Activated naive CD8-positive, alpha-beta T cell treated with anti-CD3 and anti-CD28 coated beads for 36 hours (primary cell): ENCODE measurements at places on chromosomes 4 and X.

GRCh38 chr4:183434264-183434663, 10.2 kb upstream of the CDKN2AIP start:
- DNase-seq = no peak

GRCh38 chr4:56468097-56468422, 643 bp downstream of the SRP72 start:
- peak; percentile 27 for DNase-seq

DNA sequence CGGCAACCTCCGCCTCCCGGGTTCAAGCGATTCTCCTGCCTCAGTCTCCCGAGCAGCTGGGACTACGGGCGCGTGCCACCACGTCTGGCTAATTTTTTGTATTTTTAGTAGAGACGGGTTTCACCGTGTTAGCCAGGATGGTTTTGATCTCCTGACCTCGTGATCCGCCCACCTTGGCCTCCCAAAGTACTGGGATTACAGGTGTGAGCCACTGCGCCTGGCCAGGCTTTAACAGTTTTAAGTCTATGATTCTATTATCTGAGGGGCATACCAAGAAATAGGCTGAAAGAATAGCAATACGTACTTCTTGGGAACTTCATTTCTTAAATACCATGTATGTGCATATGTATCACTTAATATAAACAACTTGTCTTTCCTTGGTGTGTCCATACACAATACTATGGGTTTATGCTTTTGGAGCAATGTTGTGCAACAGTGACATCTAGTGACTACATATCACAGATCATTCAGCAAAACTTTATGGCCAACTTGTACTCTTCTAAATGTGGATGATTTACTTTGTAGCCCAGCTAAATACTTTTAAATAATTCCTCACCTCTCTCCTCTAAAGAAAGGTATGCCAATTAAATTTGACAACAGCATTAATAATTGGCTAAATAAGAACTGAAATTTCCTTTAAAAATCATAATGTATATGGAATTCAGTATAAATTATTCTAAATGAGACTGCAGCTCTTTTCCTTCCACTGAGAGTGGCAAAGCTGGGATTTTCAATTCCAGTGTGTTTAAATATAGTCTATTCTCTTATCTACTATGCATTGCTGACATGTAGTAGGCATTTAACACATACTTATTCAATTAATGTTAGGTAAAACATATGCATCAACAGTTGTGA, 10.4 kb downstream of the SLC9B1 start:
- DNase-seq = no peak

GRCh38 chr4:152898606-152899005, 37.5 kb upstream of the FHDC1 start:
- no peak for DNase-seq

GRCh38 chrX:68685685-68686084, 38.2 kb downstream of the STARD8 start:
- no peak for DNase-seq

DNA sequence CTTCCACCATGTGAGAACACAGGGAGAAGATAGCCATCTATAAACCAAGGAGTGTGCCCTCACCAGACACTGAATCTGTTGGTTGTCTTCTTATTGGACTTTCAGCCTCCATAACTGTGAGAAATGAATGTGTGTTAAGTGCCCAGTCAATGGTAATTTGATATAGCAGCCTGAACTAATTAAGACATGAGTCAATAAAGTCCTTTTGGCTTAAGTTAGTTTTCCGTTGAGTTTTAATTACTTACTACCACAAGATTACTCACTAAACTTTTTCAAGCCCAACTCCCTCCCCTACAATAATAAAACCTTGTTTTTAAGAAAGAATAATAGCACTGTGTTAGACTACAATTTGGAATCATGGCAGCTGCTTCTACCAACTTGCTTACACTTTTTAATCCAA, 324.2 kb downstream of the PCDH19 start:
- DNase-seq = no peak

DNA sequence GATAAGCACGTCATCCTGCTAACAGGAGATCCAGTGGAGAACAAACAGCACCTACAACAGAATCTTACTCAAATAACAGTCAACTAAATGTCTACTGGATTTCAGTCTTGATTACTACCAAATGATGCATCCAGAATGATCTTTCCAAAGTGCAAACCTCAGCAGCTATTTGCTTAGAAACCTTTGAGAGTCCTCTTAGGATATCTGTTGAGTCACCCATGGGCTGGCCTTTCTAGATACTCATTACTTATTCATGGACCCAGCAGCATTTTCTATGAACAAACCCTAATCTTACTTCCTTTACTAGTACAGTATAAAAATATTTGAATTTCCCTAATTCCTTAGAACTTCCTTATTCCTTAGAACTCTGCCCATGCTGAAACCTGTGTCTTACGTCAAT, 118.5 kb upstream of the PABPC4L start:
- no peak for DNase-seq

DNA sequence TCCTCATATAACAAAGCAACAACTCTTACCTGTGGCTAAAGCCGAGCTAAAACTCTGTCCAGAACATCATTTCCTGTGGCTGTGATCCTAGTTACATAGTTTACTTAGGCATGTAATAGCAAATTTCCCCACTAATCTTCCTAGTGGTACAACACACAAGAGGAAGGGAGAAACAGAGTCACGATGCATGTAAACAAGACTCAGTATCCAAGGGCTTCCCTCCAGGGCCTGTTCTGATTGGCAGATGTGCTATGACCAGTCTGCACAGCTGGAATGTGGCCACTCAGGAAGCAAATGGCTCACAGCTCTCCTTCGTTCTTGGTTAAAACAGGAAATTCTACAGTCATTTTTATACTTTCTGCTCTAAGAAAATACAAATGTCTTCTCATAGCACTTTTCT, 49.2 kb upstream of the PRSS48 start:
- DNase-seq = no peak

DNA sequence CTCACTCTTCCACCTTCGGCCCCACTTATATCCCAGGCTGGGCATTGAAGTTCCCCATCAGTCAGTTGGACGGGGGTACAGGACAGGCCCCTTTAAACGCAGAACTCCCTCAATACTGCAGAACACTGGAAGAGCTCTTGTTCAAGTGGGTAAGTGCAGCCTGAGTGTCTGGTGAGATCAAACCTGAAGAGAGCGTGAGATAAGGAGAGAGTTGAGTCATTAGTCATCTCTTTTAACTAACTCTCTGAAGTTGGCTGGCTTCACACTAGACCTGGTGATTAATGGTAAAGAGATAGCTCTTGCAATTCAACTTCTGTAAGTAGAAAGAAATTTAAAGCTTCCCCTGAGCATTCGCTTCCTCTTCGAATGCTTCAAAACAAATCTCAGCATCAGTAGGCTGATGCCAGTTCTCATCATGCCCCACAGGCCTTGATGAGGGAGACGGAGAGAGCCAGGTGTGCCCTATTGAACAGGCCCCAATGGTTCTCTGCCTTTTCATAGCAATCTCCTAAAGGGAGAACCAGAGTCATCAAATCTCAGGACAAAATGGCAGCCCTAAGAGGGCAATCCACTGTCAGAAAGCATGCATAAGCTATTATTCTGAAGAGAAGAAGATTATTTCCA, 41.0 kb upstream of the JADE1 start:
- DNase-seq = no peak
